ENCODE measurements at places on chromosomes 11 and 22.
A peak's percentile ranks its signal among the peaks of the same experiment; 100 is the strongest.

DNA sequence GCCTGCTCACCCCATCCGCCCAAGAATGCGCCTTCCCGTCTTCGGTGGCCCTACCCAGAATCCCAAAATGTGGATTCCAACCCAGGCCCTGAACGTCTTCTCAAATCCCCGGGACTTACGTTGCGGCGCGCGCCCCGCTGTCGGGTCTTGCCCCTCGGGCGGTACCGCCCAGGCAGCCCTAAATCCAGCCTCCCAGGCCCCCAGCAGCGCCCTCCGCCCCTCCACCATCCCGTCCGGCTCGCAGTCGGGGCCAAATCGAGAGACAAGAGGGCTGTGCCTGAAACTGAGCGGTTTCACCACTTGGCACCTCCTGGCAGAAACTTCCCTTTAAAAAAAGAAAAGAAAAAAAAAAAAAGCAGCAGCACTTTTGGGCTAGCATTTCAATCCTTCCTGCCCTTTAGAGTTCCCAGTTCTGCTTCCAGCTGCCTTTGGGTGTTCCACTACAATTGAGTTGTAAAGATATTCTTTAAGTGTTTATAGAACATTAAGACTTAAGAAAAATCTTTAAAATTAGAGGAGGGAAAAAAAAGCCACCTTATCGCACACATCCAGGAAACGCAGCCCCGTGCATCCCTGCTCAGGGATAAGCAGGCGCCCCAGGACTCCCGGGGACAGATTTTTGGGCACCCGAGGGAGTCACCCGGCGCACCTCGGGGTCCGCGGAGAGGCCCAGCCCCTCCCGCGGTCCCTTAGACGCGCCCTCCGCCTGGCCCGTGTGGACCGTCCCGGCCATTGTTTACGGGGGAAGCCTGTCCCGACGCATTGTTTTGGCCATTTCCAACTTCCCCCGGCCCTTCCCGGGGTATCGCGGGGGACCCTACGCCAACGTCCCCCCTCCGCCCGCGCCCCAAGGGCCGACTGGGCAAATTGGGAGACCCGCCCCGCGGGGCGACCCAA, 57.6 kb downstream of the KCNJ4 start:
- DNase-seq = peak; percentile 78

GRCh38 chr11:129951201-129951865, 51.3 kb downstream of the PRDM10 start:
- DNase-seq = no peak

DNA sequence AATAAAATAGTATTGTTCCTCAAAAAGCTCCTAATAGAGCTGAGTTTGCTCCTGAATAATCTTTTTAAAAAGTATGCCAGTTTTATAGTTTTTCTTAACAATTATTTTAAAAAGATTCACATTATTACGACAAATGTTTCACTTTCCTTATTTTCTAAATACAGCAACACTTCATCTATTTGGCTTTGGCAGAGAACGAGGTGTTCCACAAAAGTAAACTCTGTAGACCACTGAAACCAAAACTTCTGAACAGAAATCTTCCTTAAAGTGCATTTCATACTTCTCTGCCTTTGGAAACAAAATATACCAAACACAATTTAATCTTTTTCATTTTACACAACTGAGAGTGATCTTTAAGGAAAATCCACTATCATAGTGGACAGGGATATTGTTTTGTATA, 133.6 kb upstream of the MTMR2 start:
- no peak for DNase-seq

GRCh38 chr11:70660059-70660888, 261.9 kb downstream of the CTTN start:
- DNase-seq = no peak

- DNase-seq = peak; percentile 16
These were observed 18.5 kb upstream of the MPPED1 start for GRCh38 chr22:43393132-43393843.

GRCh38 chr11:92753161-92753560, 216.3 kb upstream of the MTNR1B start:
- DNase-seq = no peak

DNA sequence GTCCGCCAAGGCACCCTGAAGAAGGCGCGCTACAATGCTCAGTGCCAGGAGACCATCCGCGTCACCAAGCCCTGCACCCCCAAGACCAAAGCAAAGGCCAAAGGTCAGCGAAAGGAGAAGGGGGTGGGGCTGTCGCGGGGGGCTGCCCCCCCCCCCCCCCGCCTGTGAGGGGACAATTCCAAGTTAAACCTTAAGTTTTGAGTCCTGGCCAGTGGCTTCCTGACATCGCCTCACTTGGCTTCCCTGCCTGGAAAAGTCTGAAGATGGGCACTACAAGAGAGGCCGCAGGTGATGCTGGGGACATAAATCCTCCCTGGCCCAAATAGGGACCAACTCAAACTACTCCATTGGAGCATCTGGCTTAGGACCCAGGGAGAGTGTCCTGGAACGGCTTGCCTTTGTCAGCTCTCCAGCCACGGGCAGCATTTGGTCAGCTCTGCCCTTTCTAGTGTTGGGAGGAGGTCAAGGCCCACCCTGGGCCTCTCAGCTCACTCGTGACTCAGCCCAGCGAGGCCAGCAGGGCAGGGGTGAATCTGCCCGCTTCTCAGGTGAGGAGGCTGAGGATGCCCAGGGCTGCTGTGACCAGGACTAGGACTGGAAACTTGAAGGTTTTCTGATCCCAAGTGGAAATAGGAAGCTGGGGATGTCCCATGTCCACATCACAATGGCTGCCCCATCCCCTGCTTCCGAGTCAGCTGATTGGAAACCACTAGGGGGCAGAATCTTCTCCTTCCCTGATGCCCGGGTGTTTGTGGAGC, 1.4 kb downstream of the MDK start:
- no peak for DNase-seq

- DNase-seq = no peak
These were observed 168.8 kb downstream of the RCN1 start for GRCh38 chr11:32259641-32260081.
